ENCODE measurements at places on chromosomes 6 and 20.

GRCh38 chr20:15760001-15760621 is 813.1 kb downstream of the KIF16B start:
- DNase-seq: peak; percentile 99

GRCh38 chr6:135146162-135146934 is 34.8 kb upstream of the MYB start:
- no peak for DNase-seq

DNA sequence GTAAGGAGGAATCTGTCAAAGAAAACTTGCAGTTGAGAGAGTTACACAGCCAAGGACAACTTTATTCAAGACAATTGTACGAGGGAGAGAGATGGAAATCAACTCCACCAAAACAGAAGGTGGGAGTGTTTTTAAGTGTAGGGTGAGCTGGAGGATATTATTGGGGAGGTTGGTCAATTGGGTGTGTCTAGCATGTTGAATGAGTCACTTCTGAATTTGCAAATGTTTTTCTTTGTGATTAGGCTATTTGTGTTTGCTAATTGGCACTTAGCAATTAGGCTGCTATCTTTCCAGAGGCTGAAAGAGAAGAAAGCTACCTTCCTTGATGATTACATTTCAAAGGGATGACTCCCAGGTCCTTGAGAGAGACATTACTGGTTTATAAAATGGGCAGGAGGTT is 441.1 kb downstream of the MEI4 start:
- no peak for DNase-seq

GRCh38 chr20:61497029-61497627 is 245.1 kb downstream of the CDH4 start:
- no peak for DNase-seq

DNA sequence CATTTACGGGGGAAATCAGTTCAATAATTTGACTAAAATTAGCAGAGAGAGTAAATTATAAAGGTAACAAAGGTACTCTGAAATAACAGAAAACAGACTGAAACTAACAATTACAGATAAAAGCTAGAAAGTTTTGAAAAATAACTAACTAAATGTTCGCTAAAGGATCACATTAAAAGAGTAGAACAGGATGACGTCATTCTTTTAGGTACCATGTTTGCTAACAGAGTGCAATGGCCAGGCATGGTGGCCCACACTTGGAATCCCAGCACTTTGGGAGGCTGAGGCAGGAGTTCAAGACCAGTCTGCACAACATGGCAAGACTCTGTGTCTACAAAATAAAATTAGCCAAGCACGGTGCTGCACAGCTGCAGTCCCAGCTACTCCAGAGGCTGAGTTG is 212.3 kb upstream of the CDYL start:
- DNase-seq: no peak

DNA sequence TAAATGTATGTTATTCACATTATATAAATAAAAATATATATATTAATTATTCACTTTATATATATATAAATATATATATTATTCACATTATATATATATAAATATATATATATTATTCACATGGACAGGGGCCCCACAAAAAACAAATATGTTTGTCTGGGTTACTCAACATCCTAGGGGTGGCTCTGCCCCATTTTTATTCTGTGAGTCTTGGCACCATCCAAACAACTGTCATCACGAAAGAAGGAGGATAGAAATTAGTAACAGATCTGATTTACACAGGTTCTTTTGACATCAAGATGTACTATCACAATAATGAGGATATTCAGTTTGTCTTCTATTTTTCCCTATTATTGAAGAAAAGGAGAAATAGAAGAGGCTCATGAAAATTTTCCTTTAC is 187.3 kb downstream of the GPX5 start:
- DNase-seq: no peak

DNA sequence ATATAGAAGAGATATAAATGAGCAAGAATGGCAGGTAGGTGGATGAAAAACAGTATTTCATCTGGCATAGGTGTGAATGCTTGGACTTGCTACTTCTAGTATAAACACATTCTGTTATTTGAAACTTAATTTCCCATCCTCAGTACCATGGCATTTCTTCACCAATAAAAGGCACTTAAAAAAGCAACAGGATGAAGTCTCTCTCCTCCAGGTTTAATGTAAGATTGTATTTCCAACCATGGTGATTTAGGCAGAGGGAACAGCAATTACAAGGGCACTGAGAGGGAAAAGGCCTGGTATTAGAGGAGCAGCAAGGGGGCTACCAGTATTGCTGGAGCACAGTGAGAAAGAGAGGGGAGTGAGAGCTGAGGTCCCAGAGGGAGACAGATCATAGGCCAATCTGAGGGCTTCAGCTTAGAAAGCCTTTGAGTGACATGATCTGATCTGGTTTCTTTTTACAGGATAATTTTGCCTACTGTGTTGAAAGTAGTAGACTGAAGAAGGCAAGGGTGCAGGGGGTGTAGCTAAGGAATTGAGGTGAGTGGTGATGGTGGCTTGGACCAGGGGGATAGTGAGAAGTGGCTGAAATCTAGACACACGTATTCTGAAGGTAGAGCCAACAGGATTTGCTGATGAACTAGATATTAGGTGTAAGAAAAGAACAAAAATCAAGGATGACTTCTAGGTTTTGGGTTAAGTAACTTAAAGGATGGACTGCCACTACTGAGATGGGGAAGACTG is 67.8 kb upstream of the SMIM29 start:
- DNase-seq: no peak

GRCh38 chr6:43849844-43850243 is 79.8 kb downstream of the VEGFA start:
- DNase-seq: no peak

DNA sequence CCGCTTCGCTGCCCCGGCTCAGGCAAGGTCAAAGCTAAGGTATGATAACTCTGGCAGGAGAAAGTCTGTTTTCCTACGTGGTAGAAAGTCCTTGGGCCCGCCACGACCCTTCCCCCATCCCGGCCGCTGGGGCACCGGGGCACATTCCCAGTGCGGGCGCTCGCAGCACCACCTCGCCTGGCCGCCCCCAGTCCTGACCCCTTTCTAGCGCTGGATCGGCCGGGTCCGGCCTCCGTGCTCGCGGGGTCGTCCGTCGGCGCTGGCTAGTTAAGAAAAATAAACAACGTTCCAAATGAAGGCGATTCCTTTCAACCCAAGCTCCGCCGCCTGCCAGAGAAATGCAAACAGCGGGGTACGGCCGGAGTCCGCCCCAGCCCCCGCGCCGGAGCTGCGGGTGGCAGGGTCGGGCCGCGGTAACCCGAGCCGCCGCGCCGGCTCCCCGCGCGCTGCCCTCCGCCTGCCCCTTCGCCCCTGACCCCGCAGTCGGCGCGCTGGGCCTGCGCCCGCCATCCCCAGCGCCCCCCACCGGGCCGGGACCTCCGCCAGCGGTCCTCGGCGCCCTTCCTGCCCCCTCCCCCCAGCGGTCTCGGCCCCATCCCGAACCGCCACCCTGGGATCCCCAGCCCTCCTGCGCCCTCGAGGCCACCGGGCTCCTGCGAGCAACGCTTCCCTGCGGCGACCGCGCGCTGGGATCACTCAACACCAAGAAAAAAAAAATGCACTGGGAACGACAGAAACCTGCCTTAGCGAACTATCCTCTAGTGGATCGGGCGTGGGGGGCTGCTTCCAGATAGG is 37.6 kb downstream of the NCR2 start:
- DNase-seq: no peak

DNA sequence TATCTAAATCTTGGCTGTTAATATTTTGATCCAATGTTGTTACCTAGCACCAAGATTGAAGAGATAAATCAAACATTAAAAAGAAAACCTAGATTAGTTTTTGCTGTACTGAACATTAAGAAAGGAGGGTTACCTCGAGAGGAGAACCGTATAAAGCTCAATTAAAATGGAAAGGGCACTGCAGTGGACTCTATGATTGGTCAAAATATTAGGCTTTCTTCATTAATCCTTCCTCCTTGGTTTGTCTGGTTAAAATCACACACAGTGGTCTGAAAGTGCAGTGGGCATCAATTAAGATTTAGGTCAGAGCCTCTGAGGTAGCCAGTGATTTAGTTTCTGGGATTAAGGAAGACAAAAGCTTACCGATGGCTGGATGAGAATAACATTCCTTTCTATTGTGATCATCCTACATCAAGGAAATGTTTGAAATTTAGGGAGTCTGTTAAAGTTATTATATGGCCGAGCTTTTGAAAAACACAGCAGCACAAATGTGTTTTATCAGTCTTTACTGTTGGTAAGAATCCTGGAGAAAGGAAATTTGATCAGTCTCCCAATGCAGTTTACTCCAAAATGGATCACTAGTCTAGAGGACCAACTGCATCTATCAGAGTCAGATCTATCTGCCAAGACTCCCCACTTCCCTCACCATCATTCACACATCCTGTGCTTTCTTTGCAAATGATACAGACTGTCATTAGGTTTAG is 134.6 kb upstream of the NEDD9 start:
- DNase-seq: no peak

GRCh38 chr6:150788089-150788488 is 77.4 kb upstream of the MTHFD1L start:
- DNase-seq: no peak
